Caudate nucleus (tissue), 63 donors: ENCODE measurements at places on chromosomes 4 and X.

GRCh38 chr4:86975927-86976326, 41.1 kb downstream of the AFF1 start:
- DNase-seq = no peak

- no peak for DNase-seq
Measured at GRCh38 chr4:80268936-80269335, 2.5 kb downstream of the FGF5 start.

GRCh38 chr4:132227151-132227856, 921.8 kb upstream of the PCDH10 start:
- no peak for DNase-seq

- DNase-seq = no peak
Measured at GRCh38 chr4:38308728-38309311, 348.6 kb downstream of the PTTG2 start.

GRCh38 chr4:36333303-36333877, 52.0 kb downstream of the DTHD1 start:
- no peak for DNase-seq

GRCh38 chr4:38188631-38189101, 228.5 kb downstream of the PTTG2 start:
- no peak for DNase-seq

DNA sequence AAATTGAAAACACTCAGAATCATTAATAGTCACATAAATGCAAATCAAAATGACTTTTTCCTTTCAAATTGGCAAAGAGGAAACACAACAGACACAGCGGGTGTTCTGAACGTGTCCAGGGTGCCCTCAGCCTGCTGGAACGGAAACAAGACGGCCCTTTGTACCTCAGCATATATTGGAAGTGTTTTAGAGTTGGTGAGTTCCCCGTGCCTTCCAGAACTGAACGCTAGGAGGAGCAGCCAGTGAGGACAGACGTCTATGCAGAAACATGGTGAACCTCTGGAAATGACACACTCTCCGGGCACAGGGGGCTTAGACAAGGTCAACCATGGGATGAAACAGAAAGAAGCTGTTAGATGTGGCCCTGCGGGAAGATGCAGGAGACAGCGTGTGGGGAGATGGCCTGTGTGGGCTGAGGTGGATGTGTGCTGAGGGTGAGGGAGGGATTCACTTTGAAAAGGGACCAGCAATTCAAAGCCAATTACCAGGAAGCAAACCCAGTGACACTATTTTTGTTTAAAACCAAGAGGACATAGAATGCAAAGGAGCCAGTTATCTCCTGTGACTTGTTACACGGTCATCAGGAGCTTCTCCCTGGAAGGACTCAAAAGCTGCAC, 40.4 kb downstream of the RNF212 start:
- DNase-seq = peak; percentile 34

DNA sequence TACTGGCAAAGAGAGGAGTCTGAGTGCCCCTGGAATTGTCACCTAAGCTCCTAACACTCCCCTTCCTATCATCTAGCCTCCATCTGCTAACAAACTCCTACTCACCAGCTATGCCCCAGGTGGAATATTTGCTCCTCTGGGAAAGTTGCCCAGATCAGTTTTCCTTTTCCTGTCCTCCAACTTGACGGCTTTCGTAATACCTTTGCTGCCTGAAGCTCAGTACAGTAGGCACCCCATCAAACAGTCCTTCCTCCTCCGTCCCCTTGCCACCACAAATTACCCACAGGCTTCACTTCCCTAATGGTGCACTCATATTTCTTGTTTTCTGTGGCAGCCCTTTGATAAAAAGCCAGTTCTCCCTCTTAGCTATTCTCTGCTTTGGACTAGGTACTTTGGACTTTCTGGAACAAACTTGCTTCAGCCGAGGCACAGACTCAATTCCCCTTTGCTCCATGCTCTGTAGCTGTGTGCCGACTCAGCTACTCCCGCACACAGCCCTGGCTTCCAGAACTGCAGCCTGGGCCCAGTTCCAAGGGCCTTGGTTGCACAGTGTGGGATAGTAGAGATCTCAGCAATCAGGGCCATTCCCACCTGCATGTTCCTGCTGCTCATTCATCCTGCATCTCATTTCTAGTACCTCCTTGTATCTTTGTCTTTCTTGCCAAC, 605.1 kb downstream of the BCOR start:
- DNase-seq = peak; percentile 8

- DNase-seq = peak; percentile 80
Measured at GRCh38 chrX:103214870-103215424, at the start of gene BEX4. Gene BEX4 (plus strand): TSS chrX:103215108. CDS start chrX:103216154, 1,046 bp downstream.

DNA sequence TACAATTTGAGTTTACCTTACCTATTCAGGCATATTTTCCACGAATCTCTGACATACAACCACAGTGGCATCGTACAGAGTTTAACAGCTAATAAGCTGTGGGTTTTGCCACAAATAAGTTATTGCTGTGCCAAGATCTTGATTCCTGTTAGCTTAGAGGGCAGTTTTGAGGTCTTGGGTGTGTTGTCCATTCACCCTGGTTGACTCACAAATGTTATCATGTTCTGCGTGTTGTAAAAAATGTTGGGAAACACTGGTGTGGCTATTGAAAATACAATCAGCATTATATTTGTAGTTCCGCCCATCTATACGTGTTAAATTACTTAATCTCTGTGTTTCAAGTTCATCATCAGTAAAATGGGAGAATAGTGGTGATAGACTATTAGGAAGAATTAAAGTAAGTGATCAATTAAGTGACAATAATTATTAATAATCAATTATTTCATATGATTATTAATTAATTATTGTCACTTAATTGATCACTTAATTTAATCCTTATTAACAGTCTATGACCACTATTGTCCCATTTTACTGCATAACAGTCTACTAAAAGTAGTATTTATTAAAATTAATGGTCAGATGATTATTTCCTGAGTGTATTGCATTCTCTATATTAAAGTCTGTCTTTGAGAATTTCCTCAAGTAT, 96.3 kb downstream of the TMA16 start:
- DNase-seq = no peak

- no peak for DNase-seq
Measured at GRCh38 chrX:54950730-54951375, 30.2 kb downstream of the TRO start.

- DNase-seq = no peak
Measured at GRCh38 chr4:151644622-151645021, 116.2 kb downstream of the GATB start.

GRCh38 chr4:30757357-30757756, 37.2 kb downstream of the PCDH7 start:
- no peak for DNase-seq

DNA sequence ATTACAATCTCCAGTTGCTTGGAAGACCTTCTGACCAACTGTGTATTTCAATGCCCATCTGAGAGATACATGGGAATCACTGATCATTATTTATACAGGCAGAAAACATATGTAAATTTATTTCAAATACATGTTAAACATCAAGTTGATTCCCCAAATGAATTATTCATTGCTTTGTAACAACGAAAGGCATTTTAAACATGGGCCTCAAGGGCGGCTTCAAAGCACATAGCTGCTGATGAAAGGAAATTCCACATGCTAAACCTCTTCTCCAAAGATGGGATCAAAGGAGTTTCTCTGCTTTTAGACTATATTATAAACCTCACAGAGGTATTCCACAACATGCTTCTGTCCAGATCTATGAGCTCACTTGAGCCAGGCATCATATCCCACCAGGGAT, 4.3 kb upstream of the RAB40A start:
- no peak for DNase-seq

DNA sequence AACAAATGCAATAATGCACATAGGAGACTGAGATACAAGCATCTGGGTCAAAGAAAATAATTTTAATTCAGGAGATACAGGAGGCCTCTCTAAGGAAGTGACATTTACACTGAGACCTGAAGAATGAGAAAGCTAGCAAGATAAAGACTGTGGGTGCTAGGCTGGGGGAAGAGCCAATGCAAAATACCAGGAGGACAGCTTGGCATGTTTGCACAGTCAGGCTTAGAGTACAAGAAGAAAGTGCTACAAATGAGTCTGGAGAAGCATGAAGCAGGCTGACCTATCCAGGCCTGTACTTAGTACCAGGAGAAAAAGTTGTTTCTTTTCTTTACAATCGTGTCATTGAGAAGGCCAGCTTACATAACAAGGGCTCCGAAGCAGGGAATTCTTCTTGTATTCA, 56.9 kb downstream of the GABRB1 start:
- no peak for DNase-seq

GRCh38 chrX:16807976-16808542, 21.8 kb downstream of the TXLNG start:
- DNase-seq = no peak

GRCh38 chrX:53048169-53049126, at the start of gene GPR173:
Gene GPR173 (plus strand): TSS chrX:53048789. CDS start chrX:53076622, 27,833 bp downstream.
- DNase-seq = peak; percentile 71

DNA sequence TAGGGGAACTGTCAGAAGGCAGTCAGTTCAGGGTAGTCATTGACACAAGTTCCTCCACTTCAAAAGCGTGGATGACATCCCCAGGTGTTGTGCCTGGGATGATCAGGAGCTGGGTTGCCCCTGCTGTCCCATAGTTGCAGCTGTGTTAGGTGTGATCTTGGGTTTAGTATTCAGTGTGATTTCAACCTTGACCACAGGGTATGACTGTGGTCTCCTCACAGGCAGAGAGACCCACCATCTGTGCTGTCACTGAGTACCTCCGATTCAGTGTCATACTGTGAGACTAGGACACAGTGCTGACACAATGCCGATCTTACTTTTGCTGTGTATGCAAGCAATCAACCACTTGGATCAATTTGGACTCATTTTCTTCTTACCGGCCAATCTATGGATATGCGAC, 25.2 kb downstream of the FOXR2 start:
- no peak for DNase-seq

- DNase-seq = no peak
Measured at GRCh38 chrX:98067611-98068010, 1183.9 kb downstream of the RPA4 start.

GRCh38 chr4:16230308-16230707, 4.0 kb upstream of the TAPT1 start:
- no peak for DNase-seq

DNA sequence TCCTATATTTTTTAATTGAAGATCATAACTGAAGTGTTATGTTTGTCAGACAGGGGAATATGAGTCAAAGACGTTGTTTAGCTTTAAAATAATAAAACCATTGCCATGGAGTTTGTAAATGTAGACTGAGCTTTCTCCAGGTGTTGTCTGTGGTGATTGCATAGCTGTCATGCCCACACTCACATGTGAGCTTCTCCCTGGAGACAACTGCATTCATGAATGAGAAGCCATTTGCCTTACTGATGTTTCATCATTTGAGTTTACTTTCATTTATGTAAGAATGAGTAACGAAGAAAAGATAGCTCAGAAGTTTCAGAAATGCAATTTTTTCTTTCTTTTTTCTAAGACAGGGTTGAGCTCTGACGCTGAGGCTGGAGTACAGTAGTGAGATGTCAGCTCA, 339.1 kb downstream of the GALNTL6 start:
- DNase-seq = no peak

DNA sequence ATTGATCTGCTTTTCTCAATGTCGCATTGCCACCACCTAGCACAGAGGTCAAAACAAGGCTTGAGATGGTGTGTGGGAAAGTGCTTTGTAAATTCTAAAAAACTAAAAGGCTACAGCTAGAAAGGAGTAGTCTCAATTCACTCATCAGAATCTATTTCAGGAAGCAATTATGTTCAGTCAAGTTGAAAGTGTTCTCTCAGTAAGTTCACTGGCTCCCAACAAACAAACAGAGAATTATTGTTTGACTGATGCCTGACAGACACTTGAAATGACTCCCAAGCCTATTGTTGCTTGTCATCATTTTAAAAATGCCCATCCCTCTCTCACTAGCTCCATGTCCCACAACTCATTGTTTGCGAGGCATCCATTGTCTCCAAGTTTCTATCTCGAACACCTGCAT, 419.6 kb upstream of the CPEB2 start:
- DNase-seq = no peak

- DNase-seq = no peak
Measured at GRCh38 chrX:72576141-72576894, 3.7 kb upstream of the HDAC8 start.

DNA sequence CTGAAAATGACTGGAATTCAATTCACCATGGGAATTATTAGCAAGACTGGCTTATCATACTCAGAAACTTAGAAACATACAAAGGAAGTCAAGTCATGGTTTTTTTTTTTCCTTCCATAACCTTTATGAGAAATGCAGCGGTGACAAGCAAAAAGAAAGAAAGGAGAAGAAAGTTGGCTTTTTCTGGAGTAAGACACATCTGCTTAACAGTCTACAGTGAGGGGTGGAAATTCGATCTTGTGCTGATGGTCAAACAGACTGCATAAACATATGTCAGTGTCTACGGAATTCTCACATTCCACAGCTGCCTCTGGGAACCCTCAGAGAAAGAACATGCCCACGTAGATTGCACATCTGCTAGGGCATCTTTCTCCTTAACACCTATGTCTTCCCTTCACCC, 54.6 kb downstream of the PROM1 start:
- DNase-seq = no peak

DNA sequence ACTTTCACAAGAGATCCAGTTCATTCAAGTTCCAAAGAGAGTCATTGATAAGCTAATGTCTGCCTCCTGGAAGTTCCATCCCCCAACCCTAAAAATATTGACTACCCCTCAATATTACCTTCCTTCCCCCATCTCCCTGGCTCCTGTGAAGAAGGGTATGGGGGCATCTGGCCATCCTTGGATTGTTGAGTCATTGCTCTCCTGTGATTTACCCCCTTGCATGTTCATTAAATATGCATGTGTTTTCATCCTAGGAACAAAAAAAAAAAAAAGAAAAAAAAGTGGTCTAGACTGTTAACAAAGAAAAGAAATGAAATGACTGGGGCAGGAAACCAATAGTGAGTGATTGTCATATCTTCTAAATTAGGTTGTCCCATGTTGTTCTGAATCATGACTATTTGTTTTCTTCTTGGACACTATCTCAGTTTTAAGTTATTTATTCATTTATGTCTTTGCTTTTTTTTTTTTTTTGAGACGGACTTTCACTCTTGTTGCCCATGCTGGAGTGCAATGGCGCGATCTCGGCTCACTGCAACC, 51.9 kb upstream of the HUWE1 start:
- DNase-seq = no peak

- DNase-seq = no peak
Measured at GRCh38 chr4:23579166-23579565, 310.7 kb downstream of the PPARGC1A start.

DNA sequence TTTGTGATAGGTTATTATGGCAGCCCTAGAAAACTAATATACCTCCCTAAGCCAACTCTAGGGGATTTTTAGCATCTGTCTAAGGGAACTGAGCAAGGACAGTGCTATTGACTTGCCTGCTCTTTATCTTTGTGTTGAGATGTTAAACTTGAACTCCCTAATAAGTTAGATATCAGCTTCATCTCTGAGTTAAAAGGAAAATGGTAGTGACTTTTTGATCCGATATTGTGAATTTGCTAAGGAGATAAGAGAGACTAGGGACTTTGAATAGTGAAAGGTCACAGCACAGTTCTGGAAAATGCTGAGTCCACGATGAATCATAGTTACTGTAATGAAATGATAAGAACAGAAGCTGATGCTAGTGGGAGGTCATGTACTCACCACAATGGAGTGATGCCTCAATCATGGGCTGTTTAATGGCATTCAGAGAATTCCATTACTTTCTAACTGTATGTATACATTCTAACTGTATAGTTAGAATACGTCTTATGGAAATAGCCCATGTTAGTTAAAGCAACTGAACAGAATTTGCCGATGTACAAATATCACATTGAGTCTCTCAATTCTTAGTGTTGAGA, 147.2 kb downstream of the GLRA3 start:
- DNase-seq = no peak
